ENCODE measurements at places on chromosomes 2 and 18.
A peak's percentile ranks its signal among the peaks of the same experiment; 100 is the strongest.

DNA sequence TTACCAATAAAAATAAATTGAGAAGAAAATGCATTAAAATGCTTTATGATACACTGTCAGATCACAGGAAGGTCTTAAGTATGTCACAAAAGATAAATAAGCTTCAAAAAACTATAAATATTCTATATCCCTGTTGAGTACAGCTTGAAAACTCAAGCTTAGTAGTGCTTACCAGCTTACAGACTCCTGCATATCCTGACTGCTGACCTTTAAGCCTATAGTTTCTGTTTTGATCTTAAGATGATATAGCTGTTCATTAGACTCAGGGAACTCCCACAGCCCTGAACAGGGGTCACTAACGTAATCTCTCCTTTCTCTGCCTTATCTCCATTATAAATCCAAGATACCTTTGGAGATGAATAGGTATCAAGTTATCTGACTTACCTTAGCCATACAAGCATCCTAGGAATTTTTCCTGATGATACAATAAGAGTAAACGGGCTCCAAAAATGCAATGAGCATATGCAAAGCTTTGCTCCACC, 93.7 kb upstream of the RBBP8 start:
- DNase-seq: no peak

DNA sequence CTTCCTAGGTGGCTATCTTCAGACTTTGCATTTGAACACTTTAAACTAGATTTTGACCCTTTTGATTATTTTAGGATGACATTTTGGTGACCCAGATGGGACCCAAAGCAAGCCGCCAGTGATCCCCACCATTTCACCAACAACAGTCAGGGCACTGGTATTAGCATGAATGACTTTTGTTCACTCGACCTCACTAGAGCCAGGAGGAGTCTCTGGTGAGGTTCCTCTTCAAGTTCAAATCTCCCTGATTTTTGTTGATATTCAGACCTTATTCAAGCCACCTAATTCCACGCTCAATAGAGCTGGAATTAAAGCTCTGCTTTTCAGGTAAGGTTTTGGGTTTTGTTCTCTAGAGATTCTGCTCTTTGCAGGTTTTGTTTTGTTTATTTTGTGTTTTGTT, 202.3 kb downstream of the MREG start:
- DNase-seq: no peak

DNA sequence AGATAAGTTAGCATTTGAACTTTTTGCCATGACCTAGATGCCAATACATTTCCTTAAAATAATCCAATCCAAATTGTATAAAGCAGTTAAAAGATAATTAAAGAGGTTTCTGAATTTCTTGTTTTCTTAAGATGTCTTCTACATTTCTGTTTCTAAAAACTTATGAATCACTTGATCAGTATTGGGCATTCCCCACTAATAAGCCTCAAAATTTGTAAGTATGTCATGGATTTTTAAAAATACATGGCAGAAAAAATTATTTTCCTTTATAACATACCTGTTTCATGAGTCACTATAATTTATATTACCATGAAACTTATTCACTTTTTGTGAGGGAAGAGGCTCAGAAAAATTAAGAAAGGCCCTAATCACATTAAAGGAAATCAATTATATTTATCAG, 90.3 kb upstream of the TFPI start:
- no peak for DNase-seq

DNA sequence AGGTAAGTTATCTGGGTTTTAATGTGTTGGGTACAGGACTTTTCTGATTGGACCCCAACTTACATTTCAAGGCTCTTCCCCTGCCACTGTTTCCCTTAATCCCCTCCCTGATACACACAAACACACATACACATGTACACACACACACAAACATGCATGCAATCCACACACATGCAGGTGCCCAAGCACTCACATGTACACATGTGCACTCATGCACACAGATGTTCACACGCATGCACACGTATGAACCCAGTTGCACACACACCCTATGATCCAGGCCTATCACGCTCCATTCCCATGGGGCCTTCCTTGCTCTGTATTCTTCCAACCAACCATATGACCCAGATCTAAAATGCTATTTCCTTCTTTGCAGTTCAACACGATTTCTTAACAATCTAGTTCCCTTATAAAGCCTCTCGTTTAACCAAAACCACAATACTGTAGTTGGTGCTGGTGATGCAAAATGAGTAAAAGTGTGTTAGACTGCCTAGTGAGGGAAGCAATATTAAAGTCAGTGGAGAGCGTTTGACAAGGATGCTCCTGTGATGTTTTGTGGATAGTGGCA, 11.1 kb downstream of the SERPINB8 start:
- DNase-seq: peak; percentile 20

DNA sequence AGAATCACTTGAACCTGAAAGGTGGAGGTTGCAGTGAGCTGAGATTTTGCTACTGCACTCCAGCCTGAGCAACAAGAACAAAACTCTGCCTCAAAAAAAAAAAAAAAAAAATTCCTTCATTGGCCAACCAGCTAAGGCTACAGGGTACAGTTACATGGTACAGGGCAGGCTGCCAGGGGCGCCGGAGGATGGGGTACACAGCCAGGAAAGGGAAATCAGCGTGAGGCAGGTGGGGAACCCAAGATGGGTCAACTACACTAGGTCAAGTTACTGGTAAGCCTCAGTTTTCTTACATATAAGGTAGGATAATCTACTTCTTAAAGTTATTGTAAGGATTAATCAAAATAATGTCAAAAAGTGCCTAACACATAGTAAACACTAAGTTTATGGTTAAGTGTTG, 142.6 kb upstream of the MSH6 start:
- DNase-seq: no peak

DNA sequence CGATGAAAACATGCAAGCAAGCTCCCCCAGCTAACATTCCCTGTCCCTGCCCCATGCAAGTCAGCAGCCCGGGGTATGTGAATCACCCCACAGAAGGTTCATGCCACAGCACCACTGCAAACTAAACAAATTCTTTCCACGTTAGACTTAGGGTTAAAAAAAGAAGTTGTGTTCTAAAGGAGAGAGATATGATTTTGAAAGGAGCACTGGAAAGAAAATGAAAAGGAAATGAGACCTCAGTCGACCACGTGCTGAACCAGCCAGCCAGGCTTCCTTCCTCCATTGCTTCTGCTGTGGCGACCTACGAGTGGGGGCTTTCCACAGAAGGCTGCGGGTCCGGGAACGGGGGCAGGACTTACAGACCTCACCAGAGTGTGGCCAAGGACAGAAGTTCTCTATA, 52.0 kb downstream of the ARL4C start:
- peak; percentile 34 for DNase-seq

GRCh38 chr18:72419914-72420313, 124.2 kb downstream of the CBLN2 start:
- no peak for DNase-seq

GRCh38 chr2:236642584-236643291, 73.1 kb downstream of the ACKR3 start:
- DNase-seq: no peak

GRCh38 chr2:148720501-148721001, 76.0 kb downstream of the EPC2 start:
- peak; percentile 31 for DNase-seq

DNA sequence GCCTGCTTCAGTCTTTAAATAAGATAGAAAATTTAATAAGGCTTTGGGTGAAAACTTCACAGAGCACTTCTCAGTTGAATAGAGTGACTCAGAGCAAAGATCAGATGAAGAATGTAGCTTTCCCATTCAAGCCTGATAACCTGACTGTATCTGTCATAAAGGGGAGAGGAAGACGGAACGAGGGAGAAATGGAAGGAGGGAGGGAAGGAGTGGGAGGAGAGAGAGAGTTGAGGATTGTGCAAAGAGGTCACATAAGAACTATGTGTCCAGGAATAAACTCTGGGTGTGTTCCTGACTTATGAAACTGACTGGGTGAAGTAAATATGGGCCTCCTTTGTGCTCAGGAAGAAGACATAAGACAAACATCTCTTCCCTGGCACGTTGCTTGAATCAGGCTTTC, 385.5 kb downstream of the LPIN1 start:
- no peak for DNase-seq

DNA sequence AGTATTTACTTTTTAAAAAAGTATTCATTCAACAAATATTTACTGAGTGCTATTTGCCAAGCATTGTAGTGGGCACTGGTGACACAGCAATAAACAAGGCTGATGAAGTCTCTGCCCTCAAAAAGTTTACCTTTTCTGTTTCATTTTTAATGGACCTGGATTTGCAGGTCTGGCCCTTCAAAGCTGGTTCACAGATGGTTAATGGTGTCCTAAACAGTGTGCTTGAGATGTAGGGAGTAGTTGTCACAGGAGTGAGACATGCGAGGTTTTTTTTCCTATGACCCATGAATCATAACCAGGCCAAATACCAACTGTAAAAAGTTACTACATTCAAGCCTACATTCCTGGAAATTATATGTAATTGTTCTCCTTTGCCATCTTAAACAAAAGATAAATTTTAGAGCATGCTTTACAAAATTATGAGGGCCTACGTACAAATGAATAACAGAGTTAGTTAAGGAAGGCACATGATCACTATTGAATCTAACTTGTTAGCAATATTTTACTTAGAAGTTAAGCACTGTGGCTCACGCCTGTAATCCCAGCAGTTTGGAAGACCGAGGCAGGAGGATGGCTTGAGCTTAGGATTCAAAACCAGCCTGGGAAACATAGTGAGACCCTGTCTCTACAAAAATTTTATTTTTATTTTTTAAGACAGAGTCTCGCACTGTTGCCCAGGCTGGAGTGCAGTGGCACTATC, 223.9 kb downstream of the MBD5 start:
- no peak for DNase-seq

- DNase-seq: no peak
Observed at GRCh38 chr2:85989288-85989865, 100.6 kb upstream of the ST3GAL5 start.
